Occipital lobe (tissue), 3 donors: ENCODE measurements at places on chromosomes 4 and X.

DNA sequence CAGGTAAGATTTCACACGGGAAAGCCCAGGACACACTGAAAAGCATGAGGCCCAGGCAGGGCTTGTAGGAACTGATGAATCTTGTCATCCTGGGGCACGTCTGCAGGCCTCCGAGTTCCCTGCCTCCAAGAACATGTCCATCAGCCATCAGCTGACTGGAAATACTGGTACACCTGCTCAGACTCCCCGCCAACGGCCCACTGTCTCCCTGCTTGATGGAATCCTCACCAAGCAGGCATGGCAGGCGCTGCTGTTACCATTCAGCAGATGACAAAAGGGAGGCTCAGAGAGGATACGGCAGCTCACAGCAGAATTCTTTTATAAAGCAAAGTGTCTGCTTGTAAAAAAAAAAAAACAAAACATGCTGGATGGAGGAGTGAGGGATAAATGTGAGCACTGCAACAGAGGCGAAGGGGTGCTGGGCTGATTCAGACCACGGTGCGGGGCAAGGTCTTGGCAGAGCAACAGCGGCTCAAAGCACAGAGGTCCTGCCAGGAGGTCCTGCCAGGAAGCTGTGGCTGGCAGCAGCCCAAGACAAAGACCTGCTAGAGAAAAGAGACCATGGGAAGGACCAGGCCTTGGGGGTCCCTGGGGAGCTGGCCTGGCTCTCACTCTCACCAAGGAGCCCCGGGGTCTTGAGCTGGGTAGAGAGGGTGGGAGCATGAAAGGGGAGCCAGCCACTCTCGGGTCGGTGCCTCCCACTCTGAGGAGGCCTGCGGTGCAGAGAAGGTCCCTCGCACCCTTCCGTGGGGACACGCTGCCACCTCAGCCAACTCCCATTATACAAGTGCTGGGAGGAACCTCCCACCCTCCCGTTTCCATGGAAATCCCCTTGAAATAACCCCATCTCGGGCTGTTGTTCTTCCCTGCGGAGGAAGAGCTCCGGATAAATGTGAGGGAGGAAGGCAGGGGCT, 25.6 kb downstream of the PPP2R2C start:
- peak; percentile 55 for DNase-seq

DNA sequence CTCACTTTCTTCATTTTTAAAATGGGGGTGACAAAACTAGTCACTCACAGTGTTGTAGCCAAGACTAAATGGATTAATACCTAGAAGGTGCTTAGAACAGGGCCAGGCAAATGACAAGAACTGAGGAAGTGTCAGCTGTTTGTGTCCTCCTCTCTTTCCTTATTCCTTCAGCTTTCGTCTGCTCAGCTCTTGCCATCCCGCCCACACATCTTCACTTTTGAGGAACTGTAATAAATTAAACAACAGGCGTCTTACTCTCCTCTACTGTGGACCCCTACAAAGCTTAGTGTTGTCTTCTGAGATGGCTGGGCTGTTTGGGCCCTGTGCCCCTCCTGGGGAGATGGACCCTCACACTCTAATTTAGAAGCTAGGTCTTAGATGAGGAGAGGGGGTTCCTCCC, 2.7 kb downstream of the HPSE start:
- no peak for DNase-seq

DNA sequence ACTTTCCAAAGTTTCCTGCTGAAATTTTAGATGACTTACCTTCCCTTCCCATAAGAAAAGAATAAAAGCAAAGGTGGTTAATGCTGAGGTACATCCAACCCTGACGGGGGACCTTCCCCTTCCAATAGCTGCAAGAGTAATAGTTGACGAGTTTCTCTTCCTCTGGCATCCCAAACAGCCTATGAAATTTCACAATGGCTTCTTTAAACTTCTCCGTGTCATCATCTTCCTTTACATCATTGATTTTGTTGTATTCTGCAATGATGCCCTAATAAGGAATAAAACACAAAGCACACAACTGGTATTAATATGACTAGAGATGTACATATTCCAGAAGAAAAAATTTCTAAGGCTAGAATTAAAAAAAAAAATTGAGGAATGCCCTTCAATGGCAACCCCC, 76.6 kb downstream of the TBC1D9 start:
- DNase-seq: no peak

DNA sequence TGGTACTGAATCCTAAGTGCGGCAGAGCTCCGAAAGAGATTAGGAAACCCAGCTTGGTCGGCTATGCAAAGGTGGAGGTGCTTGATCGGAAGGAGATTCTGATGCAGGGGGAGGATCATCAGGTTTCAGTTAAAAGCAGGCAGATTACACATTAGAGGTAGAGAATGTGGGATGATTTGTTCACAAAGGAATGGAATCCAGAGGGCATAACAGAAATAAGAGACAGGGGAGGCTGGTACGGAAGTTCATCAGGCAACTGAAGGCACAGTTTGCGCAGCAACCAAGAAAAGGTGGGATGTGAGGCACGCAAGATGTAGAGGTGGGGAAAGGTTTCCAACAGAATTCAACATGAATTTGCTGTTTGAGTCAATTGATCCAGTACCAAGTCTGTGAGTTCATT, 424 bp upstream of the ZNF330 start:
- no peak for DNase-seq

GRCh38 chr4:140151699-140152012, 2.3 kb downstream of the MAML3 start:
- DNase-seq: peak; percentile 47

GRCh38 chr4:156825074-156825473, 146.5 kb downstream of the PDGFC start:
- DNase-seq: no peak

- no peak for DNase-seq
These were observed 29.7 kb downstream of the CPLX1 start for GRCh38 chr4:796206-796605.

DNA sequence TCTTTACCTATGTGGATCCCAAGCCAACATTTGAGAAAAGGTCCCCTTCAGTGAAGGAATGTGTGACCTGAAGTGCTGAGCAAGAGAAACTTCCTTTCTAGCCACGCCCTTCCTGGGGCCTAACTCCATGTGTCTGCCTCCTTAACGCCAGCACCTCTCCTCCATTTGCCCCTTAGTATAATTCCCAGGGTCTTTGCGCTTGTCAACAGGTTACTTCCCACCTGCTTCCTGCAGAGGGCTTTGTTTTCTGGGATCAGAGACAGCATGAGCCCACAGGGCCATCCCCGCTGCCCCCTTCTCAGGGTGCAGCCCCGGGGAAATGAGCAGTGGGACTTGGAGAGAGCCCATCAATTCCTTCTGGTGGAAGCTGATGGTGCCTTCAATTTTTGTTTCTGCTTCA, 45.9 kb upstream of the DRD5 start:
- no peak for DNase-seq

GRCh38 chrX:87582453-87582852, 64.9 kb downstream of the KLHL4 start:
- DNase-seq: no peak

- DNase-seq: no peak
These were observed 10.7 kb upstream of the LRBA start for GRCh38 chr4:151025759-151026158.

GRCh38 chr4:88981993-88982392, 75.0 kb downstream of the FAM13A start:
- no peak for DNase-seq

DNA sequence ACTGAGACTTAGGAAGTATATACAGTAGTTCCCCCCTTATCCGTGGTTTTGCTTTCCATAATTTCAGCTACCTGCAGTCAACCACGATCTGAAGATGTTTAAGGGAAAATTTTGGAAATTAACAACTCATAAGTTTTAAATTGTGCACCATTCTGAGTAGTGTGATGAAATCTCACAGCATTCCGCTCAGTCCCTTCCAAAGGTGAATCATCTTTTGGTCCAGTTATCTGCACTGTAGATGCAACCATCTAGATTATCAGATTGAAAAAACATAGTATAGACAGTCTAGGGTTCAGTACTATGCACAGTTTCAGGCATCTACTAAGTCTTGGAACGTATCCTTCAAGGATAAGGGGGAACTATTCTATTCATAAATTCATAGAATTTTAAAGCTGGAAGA, 109.0 kb downstream of the ANXA3 start:
- DNase-seq: no peak

DNA sequence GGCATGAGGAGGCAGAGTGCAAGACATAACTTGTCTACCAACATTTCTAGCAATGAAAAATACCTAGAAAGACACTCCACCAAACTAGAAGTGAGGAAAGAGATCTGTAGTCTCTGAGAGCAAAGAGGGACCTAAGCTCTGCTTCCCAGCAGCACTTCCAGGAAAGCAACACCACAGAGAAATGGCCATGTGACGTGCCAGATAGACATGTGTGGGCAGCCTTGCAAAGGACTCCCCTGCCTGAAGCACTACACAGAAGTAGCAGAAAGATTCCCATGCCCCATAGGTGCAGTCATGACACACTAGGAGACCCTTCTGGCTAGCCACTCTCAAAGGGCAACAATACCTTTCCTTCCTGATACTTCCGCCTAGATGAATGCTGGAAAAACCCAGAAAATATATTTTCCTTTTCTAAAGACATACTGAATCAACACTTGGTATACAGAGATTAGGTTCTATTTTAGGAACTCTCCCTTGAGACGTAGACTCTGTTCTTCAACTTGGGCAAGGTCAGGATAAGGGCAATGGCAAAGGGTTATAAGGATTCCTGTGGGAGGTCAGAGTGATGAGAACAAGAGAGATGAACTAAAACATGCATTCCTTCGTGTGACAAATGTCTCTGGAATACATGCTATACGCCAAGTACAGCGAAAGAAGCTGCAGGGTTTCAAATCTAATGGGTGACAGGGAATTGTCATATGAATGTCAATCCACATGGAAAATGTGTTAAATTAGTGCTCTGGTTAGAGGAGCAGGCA, 187.5 kb upstream of the ETNPPL start:
- no peak for DNase-seq

- no peak for DNase-seq
These were observed 18.4 kb upstream of the OGT start for GRCh38 chrX:71514367-71515037.

DNA sequence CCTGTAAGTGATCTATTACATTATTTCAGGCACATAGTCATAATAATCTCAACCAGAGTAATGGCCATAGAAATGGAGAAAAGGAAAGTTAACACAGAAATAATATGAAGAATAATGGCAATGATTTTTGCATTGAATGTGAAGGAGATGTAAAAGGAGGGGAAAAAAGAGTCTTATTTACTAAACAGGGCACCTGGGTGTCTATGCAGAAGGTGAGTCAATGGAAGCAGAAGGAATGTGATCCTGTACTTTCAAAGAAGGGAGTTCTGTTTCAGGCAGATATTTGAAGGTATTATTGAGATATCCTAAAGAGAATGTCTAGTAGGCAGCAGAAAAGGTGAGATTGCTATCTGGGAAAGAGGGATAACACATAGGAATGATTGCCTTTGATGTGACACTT, 279.9 kb downstream of the INPP4B start:
- DNase-seq: no peak

DNA sequence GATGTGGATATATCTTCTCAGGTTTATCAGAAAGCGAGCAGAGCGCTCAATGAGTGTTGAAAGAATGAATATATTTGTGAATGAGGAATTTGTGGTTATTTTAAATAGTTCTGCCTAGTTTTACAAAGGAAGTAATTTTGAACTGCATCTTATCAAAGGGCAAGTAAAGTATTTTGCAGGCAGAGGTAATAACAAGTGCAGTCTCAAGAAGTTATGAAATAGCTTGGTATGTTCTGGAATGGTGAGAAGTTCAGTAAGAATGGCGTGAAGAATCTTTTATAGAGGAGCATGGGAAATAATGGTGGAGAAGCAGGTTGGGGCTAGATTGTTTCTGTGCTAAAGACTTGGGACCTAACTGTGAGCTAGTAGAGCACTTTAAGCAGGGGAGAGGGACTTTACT, 10.9 kb downstream of the TMA16 start:
- no peak for DNase-seq

- DNase-seq: no peak
These were observed 1198.7 kb downstream of the PCDH7 start for GRCh38 chr4:31918891-31919290.

- DNase-seq: peak; percentile 8
These were observed 32.9 kb upstream of the STX18 start for GRCh38 chr4:4574792-4575191.

- no peak for DNase-seq
These were observed 2.6 kb downstream of the GIMD1 start for GRCh38 chr4:106366026-106366425.

DNA sequence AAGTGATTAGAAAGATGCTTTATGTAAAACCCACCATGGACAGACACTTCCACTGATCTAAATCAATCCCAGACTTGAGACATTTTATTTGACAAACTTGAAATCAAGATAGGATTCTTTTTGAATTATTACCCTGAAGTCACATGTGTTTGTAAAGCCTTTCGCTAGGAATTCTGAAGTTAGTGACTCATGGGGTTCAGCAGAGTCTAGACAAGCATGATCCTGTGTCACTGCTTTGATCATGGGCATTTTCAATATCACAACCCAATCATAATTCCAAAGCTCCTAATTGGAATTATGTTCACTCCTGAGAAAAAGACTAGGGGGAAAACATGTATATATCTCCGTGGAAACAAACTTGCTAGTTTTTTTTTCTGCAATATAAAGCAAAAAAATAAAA, 67.5 kb upstream of the BMP3 start:
- no peak for DNase-seq
